ENCODE measurements at places on chromosomes 2 and 18.

GRCh38 chr2:234199996-234200395 is 149.5 kb downstream of the SPP2 start:
- no peak for DNase-seq

- DNase-seq, result no peak
Observed at GRCh38 chr2:50431958-50432650, 599.8 kb downstream of the NRXN1 start.

DNA sequence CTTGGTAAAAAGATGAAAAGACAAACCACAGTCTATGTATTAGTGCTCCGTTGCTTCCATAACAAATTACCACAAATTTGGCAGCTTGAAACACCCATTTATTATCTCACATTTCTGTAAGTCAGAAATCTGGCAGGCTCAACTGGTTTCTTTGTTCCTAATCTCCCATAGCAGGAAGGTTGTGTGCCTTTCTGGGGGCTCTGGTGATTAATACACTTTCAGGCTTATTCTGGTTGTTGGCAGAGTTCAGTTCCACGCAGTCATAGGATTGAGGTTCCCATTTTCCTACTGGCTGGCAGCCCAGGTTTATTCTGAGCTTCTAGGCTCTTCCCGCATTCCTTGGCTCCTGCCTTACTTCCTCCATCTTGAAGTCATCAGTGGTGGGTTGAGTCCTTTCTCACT is 189.3 kb downstream of the ANAPC1 start:
- DNase-seq, result peak; percentile 69

GRCh38 chr2:4992226-4992625 is 700.0 kb upstream of the SOX11 start:
- no peak for DNase-seq

DNA sequence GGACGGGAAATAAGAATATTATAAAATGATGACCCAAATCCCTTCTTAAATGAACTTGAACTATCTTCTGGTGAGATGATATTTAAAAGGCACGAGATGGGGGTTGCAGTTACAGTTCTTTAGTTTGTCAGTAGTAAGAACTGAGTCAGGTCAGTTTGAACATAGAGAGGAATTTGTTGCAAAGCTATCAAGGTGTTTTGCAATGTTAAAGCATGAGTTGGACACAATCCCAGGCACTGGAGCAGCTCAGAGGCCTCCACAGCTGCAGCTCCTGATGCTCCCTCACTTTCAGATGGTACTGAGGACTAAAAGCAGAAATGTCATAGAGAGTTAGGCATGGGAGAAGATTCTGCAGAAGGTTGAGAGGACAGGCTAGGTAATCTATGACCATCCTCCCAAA is 236.0 kb downstream of the BCL2 start:
- no peak for DNase-seq

Data from right forelimb (tissue), 1 donor.